ENCODE measurements at places on chromosomes 1 and 21.

DNA sequence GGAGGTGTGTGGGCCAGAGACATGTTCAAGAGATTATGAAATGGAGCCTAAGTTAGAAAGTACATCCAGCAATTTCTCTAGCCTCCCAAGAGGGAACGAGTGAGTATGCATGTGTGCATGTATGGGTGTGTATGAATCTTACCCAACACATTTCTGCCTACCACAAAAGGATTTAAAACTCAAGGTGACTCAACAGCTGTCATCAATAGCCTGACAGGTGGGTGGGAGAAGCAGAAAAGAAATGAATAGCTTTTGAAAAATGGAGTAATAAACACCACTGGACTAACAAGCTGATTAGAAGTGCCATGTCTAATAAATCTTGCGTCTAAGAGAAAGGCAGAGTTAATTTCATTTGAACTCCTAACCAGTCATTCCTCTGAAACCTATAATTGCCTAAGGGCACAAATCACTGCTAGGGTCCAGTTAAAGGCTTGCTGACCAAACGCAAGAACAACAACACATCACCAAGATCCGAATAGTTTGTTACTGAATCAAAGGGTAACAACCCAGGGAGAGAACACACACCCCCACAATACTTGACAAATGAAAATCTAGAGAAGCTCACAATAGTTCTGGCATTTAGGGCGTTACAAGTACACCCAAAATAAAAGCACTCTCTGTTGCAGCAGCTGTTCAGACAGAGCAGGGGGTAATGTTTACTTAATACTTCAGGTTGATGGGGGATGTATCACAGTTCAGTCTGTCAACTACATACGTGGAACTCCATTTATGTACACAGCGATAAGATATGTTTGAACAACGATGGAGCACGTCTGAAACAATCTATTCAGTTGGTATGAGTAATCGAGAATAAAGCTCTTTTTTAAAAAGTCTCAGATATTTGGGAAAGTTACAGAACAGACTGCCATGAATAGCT is 1.4 kb downstream of the KIAA0319L start:
- DNase-seq = peak; percentile 94

DNA sequence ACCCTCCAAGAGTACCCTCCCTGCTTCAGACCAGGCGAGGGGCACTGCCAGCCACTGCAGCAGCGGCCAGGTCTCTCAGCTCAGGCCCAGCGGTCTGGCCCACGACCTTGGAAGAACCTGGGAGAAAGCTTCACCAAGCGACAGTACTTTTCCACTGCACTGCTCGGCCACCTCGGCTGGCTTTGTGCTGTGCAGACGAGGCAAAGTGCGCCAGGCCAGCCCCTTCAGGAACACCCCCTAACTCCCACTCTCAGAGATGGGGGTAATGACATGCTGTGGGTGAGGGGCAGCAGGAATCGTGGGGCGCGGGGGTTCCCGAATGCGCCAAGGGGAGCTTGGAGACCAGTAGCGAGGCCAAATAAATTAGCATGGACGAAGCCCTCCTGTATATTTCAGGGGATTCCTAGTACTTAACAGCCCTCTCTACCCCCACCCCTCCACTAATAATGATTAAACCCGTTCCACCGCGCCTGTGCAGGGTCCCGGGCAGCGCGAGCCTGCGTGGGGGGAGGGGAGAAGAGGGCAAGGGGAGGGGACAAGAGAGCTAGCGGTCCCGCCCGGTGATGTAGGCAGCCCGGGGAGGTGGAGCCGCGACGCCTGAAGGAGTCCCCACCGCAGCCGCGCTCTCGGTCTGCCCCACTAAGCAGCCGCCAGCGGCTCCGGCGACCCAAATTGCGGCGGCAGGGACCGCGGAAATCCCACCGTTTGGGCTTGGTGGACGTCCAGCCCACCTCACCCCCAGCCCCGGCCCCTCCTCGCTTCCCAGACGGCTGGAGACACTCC is at the start of gene FAM43B:
Gene FAM43B, plus strand, starts transcription at position 629 of the 783 bp plus-strand sequence. CDS start 401 bp downstream, outside the sequence.
- DNase-seq = peak; percentile 61

GRCh38 chr1:2632561-2633361 is at the start of gene MMEL1:
Gene MMEL1, minus strand, starts transcription at chr1:2633016. Its CDS starts 3,532 bp downstream, at chr1:2629484.
- DNase-seq = no peak

DNA sequence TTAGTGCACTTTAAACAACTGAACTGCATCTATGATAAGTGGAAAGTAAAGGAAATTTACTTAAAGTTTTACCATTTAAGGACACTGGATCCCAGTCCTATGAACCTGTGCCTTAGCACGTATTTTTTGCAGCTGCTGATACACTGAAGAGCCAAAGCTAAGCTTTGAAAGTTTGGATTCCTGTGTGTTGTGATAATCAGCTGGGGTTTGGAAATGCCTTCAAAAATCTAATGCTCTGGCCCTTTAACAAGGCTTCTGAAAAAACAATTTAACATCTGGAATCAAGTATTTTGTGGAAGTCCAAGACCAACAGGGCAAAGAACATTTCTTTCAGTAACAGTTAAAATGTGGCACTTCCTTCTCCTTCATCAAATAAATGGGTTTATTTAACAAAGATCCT is 51.8 kb downstream of the DDAH1 start:
- DNase-seq = peak; percentile 47

DNA sequence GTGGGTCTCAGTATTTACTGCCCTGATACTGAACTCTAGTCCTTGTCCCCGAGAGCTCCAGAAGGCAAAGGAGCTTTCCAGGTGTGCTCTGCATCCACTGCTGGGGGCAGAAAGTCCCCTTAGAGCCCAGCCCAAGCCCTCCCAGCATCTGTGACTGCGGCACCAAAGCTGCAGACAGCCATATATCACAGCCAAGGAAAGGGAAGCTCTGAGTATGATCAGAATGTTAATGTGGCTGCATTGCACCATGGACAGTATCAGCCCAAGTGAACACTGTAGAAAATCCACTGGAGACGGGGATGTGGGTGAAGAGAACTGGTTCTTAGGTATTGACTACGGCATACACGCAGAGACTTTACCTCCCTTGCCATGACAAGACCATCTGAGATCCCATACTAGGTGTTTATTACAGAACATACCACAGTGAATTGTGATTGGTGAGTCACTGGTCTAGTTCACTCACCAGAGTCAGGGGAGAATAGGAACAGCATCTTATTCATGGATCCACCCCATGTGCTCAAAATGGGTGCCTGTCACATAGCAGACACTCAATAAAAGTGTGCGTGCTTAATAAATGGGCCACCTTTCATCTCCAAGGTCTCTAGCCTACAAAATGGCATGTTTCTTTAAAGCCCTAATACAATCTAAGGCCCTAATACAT is 170.3 kb downstream of the HHIPL2 start:
- DNase-seq = no peak

DNA sequence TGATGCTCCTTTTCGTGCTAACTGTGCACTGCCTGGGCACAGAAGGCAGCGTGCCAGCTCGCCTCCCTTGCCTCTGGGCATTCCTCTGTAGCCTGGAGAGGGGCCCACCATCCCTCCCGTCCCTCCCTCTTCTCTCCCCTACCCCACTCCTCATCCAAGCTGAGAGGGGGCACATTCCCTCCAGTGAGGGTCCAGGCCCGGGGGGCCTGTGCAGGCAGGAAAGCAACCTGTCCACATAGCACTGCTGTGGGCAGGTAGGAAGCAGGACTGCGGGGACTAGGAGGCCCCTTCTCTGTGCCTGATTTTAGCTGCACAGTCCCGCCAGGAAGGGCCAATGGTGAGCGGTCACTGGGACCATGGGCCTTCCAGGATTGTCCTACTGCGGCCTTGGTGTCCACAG is 10.3 kb upstream of the PKNOX1 start:
- no peak for DNase-seq

GRCh38 chr1:219323426-219323825 is 149.7 kb downstream of the LYPLAL1 start:
- DNase-seq = no peak

- DNase-seq = peak; percentile 36
Measured at GRCh38 chr1:92485381-92486250, 1.1 kb downstream of the GFI1 start.

GRCh38 chr1:246971090-246971721 is 36.7 kb downstream of the ZNF695 start:
- peak; percentile 66 for DNase-seq

DNA sequence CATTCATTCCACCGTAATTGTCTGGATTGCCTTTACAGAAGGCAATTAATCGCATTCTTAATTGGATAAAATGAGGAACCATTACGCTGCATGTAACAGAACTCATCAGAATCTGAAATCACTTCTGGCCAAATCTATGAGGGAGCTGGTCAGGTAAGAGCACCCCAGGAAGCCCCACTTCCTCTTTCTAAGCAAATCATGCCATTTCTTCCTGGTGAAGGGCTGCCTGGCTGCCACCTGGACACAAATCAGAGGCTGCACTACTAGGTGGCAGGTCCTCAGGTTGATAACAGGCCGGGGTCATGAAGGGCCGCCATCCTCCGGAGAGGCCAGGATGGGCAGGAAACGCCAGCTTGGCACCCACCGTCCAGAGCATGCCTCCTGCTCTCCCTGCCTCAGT is 73.7 kb downstream of the CAPZB start:
- no peak for DNase-seq

DNA sequence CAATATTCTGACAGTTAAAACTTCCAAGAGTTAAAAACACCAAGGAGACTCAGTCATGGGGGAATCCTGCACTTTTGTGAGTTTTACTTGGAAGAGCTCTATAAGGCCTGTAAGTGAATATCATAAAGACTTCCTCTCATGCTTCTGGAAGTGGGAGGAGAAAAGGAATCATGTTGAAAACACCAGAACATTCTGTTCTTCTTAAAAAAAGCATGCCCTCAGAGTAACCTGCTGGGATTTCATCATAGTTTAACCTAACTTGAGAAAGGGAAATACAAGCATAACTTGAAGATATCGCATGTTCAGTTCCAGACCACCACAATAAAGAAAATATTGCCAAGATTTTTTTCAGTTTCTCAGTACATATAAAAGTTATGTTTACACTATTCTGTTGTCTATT is 51.9 kb downstream of the COL11A1 start:
- DNase-seq = no peak

DNA sequence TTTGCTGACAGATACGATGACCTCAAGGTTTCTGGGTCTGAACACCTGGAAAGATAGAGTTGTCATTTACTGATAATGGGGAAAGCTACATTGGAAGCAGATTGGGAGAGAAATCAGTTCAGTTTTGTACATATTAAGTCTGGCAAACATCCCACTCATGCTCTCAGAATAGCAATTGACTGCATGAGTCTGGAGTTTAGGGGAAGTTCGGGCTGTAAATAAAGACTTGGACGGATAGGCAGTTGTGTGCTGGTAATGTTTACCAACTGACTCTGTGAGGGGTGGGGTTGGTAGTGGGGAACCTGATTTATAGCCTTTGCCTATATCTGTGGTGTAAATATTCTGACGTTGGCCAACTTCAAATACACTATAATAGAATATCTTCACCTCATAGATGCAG is 4.0 kb downstream of the H6PD start:
- no peak for DNase-seq

- DNase-seq = peak; percentile 20
Measured at GRCh38 chr1:74161497-74161896, 36.5 kb downstream of the LRRIQ3 start.

GRCh38 chr1:223763251-223763650 is 50.9 kb downstream of the CAPN2 start:
- no peak for DNase-seq

DNA sequence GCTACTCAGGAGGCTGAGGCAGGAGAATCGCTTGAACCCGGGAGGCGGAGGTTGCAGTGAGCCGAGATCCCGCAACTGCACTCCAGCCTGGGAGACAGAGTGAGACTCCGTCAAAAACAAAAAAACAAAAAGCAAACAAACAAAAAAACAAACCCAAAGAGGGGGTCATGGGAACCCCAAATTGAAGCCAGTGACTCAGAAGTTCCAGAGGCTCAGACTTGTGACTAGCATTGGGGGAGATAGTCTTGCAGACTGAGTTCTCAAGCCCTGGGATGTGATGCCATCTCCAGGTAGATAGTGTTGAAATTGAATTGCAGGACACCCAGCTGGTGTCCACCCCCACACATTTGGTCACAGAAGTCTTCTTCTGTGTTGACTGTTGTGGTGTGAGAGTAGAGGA is 24.9 kb upstream of the ENO1 start:
- peak; percentile 73 for DNase-seq

DNA sequence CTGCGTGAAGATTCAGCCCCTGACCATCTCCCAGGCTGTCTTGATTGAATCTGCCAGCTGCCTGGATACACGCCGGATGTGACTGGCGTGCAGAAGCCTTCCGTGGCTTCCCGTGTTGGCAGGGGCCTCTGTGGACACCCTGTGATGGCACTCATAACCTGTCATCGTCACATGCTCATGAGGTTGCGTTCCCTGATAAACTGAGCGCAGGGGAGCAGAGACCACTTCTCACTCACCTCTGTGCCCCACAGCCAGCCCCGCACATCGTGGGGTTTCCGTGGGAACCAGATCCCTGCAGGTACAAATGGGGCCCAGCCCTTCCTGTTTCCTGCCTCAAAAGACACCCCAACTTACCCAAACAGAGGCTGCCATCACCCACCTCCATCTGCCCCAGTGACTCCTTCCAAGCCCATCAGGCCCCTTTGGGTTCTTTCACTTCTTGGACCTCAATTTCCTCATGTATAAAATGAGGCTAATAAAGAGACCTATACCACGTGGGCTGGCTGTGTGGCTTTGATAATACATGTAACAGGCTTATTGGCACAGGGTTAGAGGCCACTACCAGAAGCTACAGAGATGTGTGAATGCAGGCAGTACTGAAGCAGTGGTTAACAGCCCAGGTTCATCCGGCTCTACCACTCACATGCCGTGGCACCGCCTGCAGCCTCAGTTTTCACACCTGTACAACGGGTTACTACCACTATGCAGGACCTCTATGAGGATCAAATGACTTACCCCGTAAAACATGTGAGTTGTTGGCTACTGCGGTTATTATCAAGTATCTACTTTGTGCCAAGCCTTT is 23.6 kb downstream of the HTR6 start:
- no peak for DNase-seq

- DNase-seq = no peak
Measured at GRCh38 chr21:34919406-34919805, 129.7 kb downstream of the RUNX1 start.

DNA sequence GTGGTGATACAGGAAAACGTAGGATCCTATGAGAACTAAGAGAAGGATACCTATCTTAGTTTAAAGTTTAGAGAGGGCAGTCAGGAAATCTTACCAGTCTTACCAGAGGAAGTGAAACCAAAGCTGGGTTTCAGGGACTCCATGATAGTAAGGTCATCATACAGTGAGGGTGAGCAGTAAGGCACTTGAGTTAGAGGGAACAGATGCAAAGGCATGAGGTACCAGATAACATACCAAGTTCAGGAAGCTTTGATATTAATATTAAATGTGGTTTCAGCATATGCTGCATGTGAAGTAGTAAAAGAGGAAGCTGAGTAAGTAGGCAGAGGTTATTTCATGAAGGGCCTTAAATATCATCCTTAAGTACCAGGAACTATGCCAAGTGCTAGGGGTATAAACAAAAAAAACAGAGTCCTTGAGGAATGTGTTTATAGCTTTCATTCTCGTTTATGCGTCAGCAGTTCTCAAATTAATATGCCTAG is 16.9 kb downstream of the ATG4C start:
- DNase-seq = peak; percentile 1

- peak; percentile 56 for DNase-seq
Measured at GRCh38 chr1:170664093-170664827, at the start of gene PRRX1. Gene PRRX1, plus strand, starts transcription at chr1:170664131. Its CDS starts 88 bp downstream, at chr1:170664219.

All from GM23248 (cell line).